ENCODE measurements at places on chromosomes 5 and 9.

- DNase-seq, result no peak
Observed at GRCh38 chr5:54323495-54323894, 13.1 kb upstream of the ARL15 start.

- DNase-seq, result no peak
Observed at GRCh38 chr5:170286386-170286925, 11.1 kb downstream of the LCP2 start.

DNA sequence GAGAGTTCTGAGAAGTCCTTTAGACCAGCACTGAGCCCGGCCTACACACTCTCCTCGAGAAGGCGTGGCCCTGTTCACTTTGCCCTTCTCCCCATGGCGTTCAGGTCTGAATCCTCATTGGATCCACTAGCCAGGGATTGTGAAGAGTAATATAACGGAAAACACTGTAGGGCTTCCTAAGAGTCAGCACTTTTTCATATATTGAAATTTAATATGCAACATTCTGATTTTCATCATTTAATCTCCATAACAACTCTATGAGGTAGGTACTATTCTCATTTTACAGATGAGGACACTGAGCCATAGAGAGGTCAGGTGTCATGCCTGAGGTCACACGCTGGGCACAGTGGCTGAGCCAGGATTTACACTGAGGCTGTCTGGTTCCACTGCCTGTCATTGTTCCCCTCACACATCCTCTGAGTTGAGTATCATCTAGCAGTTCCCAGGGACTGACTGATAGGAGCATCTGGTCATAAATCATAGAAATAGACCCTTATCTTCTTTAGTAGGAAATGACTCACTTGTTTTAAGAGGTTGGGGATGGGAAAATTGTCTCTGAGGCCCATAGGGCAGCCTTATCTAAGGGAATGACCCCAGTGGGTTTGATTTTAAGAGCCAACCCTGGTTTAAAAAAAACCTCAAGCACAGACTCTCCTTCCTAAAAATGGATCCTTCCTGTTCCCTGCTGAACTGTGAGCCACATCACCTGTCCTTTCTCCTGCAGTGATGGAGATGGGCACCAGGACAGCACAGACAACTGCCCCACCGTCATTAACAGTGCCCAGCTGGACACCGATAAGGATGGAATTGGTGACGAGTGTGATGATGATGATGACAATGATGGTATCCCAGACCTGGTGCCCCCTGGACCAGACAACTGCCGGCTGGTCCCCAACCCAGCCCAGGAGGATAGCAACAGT, 41.2 kb downstream of the THBS4 start:
- no peak for DNase-seq

DNA sequence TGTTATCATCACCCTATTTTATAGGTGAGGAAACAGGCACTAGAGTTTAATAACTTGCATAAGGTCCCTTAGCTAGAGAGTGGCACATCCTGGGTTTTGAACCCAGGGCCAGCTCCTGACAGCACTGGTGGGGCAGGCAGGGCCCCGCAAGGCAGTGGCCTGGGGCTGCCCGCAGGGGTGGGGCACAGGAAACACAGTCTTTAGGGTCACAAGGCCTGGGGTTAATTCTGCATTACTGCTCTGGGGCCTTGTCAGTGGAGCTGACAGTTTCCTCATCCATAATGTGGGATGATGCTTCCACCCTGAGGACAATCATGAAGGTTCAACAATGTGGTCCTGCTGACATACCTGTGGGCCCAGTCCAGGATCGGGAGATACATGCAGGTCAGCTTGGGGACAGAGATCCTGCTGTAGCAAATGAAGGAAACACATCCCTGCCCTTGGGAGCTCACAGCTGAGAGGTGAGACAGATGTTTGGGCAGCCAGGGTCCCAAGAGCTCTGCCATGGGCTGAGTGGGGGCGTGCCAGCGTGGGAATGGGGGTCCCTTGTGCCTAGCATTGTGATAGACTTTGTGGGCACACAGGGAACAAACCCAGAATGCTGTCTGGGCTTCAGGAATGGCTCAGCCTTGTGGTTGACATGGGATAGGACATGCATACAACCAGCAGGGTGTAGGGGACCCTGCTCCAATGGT, 14.7 kb downstream of the FGF18 start:
- DNase-seq, result no peak

DNA sequence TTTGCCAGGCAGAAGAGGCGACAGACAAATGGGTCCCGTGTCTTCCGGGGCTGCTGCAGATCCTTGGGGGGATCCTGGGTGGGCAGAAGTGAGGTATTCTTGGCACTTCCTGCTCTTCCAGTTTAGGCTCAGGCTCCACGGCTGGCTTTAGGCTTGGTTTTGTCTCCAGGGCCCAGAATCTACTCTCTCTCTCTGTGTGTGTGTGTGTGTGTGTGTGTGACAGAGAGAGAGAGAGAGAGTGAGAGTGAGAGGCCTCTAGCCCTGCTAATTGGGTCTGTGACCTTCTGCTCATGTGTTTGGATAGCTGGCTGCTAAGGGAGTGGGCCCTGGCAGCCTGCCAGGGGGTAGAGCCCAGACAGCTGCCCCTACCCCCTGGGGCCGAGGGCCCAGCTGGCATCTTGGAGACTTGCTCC, 39.3 kb downstream of the CRB2 start:
- no peak for DNase-seq

DNA sequence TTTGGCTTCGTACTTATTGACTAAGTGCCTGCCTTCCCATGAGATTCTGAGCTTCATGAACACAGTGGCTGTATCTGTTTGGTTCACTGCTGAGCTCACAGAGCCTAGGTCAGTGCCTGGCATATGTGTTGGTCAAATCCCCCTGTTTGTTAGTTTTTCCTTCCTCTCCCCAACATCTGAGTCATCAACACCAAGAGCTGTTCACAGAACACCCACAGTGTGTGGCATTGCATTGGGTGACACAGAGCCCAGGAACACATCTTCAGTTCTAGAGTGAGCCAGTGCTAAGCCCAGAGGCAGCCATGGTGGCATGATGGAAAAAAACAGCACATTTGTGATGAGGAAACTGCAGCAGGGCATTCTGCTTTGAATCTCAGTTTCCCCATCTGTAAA, 294.6 kb downstream of the SEC61B start:
- no peak for DNase-seq

- DNase-seq, result no peak
Observed at GRCh38 chr9:132536124-132536523, 46.3 kb upstream of the BARHL1 start.

DNA sequence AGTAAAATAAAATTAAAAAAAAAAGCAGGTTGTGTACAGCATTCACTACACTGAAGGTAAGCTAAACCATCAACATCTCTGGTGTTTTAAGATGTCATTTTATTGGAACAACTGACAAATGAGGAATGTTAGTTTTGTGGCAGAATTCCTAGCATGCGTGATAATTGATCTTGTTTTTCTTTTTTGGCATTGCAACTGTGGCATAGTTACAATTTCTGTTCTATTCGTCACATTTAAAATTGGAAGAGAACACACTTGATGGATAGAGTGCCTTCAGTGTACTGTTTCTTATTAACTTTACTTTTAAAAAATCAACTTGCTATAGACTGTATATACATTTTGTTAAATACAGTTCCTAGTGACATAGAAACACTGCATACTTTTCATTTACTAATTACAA, 43.6 kb upstream of the TNFSF15 start:
- DNase-seq, result no peak

DNA sequence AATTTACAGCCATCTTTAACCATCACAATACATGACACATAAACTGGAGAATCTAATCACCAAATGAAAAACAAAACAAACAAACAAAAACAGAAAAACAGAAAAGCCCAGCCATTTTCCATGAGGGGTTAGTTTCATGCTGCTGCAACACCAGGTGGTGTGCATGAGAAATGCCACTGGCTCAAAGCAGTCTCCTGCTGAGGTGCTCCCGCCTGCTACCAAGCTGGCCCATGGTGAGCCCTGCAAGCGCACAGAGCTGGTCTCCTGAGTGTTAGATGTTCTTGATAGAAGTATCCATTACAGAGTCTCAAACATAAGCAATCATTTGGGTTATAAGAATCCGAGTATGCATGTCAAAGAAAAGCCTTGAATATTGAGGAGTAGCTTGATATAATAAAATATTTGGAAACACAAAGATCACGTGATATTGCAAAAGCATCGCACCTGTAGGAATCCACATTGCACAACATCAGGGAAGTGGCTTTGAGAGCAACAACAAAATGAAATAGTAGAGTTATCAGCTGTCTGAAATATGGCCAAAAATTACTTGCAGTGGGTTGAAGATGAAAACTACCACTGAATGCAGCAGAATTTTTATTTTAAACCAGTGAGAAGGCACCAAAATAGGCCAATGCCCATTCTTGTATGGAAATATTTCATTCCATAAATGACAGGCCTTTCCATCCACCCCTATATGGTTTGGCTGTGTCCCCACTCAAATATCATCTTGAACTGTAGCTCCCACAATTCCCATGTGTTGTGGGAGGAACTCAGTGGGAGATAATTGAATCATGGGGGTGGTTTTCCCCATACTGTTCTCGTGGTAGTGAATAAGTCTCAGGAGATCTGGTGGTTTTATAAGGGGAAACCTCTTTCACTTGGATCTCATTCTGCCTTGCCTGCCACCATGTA, 194.8 kb downstream of the SYK start:
- no peak for DNase-seq

DNA sequence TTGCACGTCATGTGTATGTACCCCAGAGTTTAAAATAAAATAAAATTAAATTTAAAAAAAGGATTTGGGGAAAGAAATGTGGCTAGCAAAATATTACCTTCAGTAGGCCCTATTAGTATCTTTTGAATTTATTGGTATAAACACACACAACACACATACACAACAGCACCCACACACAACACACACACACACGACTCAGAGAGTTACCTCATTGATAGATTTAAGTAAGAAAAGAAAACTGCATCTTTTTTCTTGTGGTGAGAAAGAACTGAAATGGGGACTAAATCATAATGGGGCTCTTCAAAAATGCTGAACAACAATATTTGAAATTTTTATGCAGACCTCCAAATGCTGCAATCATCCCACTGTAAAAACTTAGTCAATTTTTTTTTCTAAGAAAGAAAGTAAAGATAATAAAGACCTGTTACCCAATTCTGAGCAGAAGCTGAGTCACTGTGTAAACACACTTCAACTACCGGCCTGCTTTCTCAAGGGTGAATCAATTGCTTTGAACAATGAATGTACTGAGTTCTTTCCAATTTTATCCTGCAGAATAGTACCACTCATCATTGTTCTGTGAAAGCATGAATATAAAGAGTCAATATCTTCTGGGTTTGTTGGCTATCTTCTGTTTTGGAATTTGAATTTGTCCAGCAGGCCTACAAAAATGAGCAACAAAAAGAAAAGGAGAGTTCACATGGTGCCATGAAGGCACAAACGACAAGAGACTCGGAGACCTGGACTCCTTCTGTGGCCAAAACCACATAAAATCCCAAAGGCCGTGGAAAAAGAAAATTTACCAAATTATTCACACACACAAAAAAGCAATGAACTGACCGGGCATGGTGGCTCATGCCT, 57.9 kb upstream of the CCNG1 start:
- DNase-seq, result no peak

DNA sequence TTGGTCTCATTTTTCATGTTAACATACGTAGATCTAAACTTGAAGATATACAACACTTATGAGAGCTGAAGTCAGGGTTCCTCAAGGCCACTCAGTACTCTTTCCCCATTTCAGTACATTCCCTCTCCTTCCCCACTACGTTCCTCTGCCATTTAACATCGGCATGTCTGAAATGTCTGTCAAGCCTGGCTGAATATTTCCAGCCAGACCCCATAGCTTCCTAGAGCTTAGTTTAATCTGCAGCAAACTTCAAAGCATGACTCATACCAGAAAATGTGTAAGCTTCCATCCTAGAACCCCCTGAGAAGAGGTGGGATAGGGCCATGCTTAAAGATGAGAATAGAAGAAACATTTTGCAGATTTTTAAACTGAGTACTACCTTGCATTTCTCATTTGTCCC, 6.2 kb downstream of the GZMA start:
- no peak for DNase-seq

Data from CD8-positive, alpha-beta memory T cell (primary cell).